ENCODE measurements at places on chromosomes 7 and 10. TPM values are rescaled to one million over a fixed set of nuclear protein-coding genes. Genes with fewer than 3 reads are reported as not detected.
A peak's percentile ranks its signal among the peaks of the same experiment; 100 is the strongest.

Gene PDZD7
- total RNA-seq: 1.3 TPM

DNA sequence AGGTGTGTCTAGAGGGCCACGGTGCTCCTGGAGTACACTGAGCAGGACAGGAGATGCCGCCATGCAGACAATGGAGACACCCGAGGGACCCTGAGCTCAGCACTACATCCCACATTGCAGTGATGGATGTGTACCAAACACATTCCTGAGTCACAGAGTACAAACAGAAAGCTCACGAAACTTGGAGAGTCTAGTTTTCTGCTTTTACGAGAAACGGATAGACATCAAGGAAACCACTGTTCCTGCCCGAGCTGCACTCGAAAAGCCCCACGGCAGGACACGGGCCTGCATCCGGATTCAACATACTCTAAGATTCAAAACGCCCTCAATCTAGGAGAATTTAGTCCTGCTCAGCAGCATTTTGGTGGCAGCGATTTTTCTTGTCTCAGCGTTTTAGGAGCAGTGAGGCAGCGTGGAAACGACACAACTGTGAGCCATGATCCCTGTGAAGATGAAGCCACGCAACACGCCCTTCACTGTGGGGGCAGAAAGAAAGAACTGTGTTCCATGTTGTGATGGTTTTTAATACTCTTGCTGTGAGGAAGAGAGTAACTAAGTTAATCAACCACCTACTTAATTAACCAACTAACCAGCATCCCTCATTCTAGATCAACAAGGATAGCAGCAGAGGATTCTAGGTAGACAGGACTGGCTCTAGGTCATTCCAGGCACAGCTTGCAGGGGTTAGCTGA, 3.2 kb downstream of the TNS3 start:
- DNase-seq: no peak

Gene MLXIPL
- not detected for total RNA-seq

Gene NEUROG3
- not detected for total RNA-seq

Gene CARD11
- total RNA-seq: not detected

Gene EPHA1
- 5.6 TPM for total RNA-seq

- no peak for DNase-seq
Observed at GRCh38 chr7:113562801-113563200, 356.0 kb downstream of the PPP1R3A start.

- peak; percentile 22 for DNase-seq
Observed at GRCh38 chr7:137753948-137754851, 92.6 kb downstream of the DGKI start.

Gene TIMM23
- 53.6 TPM for total RNA-seq

Gene SCIN
- 1.6 TPM for total RNA-seq

DNA sequence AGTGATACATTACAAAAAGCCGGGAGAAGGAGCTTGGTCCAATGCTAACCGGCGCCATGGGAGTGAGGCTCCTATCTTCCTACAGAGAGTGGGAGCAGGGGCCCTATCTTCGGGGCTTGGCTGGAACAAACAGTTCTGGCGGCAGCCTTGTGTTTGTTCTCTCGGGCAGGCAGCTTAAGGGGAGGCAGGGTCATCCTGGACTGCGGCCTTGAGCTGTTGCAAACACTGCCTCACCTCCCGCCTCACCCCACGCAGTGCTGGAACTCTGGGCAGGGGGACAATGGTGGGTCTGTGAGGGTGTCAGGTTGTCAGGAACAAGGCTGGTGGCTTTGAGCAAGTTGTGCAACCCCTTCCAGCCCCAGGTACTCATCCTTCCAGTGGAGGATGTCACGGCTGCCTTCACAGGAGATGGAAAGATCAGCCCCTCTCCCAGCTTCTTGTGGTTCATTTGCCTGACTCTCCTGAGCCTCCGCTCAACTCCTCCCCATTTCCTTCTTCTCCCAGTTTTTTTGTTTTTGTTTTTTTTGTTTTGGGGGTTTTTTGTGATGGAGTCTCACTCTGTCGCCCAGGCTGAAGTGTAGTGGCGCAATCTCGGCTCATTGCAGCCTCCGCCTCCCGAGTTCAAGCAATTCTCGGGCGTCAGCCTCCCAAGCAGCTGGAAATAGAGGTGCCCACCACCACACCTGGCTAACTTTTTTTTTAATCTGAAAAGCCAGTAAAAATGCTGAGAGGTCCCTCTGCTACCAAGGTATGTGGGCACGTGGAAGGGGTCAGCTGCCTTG, 57.4 kb downstream of the SPOCK2 start:
- DNase-seq: peak; percentile 87

Gene LBX1
- total RNA-seq: not detected

GRCh38 chr10:71804077-71804476, 30.8 kb upstream of the VSIR start:
- DNase-seq: no peak

DNA sequence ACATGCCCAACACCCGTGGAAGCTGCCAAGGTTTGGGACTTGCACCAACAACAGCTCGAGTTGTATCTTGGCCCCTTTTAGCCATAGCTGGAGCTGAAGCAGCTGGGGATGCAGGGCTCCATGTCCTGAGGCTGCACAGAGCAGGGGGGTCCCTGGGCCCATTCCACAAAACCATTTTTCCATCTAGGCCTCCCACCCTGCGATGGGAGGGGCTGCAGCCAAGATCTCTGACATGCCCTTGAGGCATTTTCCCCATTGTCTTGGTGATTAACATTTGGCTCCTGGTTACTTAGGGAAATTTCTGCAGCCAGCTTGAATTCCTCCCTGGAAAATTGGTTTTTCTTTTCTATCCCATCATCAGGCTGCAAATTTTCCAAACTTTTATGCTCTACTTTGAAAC, 637.8 kb upstream of the VSTM2A start:
- no peak for DNase-seq

GRCh38 chr7:67006965-67007364, 10.3 kb downstream of the TYW1 start:
- no peak for DNase-seq

GRCh38 chr10:110101464-110102144, 93.8 kb downstream of the ADD3 start:
- no peak for DNase-seq

- no peak for DNase-seq
Observed at GRCh38 chr7:27435461-27435860, 192.9 kb downstream of the EVX1 start.

Gene MORN4
- 11.5 TPM for total RNA-seq

- DNase-seq: no peak
Observed at GRCh38 chr10:60139798-60140566, 233.6 kb upstream of the CCDC6 start.

- peak; percentile 79 for DNase-seq
Observed at GRCh38 chr10:91587710-91588638, 44.9 kb downstream of the PPP1R3C start.

DNA sequence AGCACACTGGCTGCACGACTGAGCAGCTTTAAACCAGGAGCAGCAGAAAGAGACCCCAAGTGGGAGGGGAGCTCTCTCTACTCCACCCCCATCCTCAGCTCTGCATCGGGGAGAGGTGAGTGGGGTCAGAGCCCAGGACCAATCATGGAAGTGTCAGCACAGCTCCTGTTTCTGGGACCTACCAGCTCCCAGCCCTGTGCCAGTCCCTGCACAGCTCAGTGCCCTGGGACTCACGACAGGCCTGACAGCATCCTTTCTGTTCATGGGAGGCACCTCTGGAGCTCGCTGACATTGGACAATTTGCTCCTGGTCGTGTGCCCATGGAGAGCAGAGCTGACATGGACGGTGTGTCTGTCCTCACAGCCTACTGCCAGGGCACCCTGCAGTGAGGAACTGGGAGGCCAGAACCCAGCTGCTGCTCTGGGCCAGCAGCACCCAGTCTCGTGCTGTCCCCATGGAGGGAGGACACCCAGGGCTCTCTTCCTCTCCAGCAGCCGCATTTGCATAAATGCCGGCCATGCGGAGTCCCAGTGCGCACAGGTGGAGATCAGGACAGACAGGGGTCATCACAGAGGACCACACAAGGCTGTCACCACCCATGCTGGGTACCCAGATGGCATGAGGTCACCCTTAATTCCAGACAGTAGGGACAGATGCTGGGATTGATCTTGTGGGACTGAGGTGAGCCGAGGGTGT, 45.9 kb upstream of the MSMB start:
- no peak for DNase-seq

Gene CALHM1
- not detected for total RNA-seq

GRCh38 chr10:80191589-80192270, 13.6 kb downstream of the ANXA11 start:
- DNase-seq: no peak

Gene GIMAP6
- 71.0 TPM for total RNA-seq

Gene ANKRD30A
- not detected for total RNA-seq

GRCh38 chr10:45278860-45279498, 36.4 kb downstream of the OR13A1 start:
- DNase-seq: no peak

DNA sequence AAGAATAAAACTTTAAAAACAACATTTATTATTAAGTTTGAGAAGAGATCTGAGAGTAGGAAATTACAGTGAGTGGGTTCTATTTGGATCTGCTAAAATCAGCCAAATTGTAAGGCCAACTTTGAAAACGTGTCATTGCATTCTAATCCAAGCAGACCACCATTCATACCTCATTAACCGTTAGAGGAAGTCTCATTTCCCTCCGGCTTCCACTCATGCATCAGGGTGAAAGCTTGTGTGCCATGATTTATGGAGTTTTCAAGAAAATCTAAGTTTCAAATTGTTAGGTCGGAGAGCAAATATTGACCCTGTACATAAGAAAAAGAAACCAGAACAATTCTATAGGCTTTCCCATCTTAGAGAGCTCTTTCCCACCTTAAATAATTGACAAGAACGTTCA, 166.6 kb upstream of the NRG3 start:
- DNase-seq: no peak

DNA sequence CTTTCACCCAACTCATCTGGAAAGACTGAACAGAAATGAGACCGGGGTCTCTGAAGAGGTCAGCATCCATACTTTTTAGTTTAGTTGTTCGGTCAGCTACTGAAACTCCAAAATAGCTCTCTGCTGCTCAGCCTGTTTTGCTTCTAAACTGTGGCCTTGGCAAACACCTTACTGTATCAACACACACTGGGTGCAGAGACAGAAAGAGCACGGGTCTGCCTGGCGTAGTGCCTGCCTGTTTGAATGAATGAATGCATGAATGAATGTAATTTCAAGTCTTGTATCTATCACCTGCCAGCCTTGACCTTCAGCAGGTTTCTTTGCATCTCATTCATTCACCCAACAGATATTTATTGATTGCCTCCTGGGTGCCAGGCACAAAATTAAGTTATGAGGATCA, 98.4 kb downstream of the PLPP4 start:
- DNase-seq: no peak

Gene MBL2
- not detected for total RNA-seq

- no peak for DNase-seq
Observed at GRCh38 chr7:35555934-35556333, 139.0 kb downstream of the HERPUD2 start.

- DNase-seq: no peak
Observed at GRCh38 chr7:29359482-29360093, 165.0 kb downstream of the CHN2 start.

Gene CNOT4
- total RNA-seq: 35.6 TPM

Gene RGR
- not detected for total RNA-seq

Gene ACBD7
- not detected for total RNA-seq

DNA sequence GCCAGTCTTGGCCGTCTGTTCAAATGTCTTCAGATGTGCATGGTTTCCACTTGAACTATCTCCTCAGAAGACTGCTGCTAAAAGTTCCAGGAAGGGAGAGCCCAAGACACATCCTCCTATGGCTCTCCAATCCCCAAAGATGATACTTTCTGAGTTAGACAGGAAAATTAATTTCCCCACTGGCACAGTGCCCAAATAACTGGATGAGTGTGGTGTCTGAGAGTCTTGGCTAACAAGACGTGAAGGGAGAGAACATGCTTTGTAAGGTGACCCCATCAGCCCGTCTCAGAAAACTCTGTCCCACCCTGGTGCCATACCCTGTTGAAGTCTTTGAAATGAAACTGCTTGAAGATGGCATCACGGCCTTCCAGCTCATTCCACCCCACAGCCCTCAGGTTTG, 2.9 kb downstream of the PCBD1 start:
- no peak for DNase-seq

Gene AGR3
- 9.1 TPM for total RNA-seq

Gene GRK5
- total RNA-seq: 34.6 TPM

Gene NUTM2E
- not detected for total RNA-seq

Gene CDHR1
- total RNA-seq: 1.5 TPM

Gene ABCA13
- 0.12 TPM for total RNA-seq

DNA sequence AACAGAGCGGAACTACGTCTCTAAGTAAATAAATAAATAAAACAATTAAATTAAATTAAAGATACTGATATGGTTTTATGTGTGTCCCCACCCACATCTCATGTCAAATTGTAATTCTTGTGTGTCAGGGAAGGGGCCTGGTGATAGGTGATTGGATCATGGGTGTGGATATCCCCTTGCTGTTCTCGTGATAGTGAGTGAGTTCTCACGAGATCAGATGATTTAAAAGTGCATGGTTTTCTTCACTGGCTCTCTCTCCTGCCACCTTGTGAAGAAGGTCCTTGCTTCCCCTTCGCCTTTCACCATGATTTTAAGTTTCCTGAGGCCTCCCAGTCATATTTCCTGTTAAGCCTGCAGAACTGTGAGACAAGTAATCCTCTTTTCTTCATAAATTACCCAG, 29.0 kb upstream of the OGDHL start:
- no peak for DNase-seq

Gene PILRA
- 3.8 TPM for total RNA-seq

Gene ADGRA1
- 0.07 TPM for total RNA-seq

GRCh38 chr10:121732172-121732571, 133.9 kb upstream of the FGFR2 start:
- DNase-seq: no peak

DNA sequence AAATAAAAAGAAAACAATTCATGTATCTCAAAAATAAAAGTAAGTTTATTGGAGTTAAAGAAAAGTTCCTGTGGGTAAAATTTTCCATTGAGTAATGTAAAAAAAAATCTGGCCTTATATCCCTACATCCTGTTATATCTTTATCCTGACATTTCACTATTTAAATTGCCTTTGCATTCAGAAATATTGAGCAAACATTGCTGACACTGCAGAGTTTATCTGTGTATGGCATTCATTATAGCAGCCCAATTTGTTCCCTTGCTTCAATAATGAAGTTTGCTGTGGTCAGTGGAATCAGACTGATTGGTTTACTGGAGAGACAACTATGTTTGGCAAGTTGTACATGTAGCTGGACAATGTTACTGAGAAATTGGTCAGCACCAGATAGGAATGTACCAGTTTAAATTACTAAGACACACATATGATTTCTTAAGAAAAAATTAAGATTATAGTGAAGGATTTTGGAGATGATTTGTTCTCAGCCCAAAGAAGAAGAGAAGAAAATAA, 271.7 kb downstream of the ANKRD7 start:
- DNase-seq: no peak
